Lung microvascular endothelial cell (primary cell): ENCODE measurements at places on chromosomes 7 and 10. TPM values are rescaled to one million over a fixed set of nuclear protein-coding genes. Genes with fewer than 3 reads are reported as not detected.

GRCh38 chr10:103441611-103442010 is 10.6 kb downstream of the CALHM2 start:
- DNase-seq, result no peak

Gene TFEC
- 0.20 and 1.3 TPM in 2 replicates for total RNA-seq

Gene FOXI2
- total RNA-seq, result not detected in 2 replicates

- no peak for DNase-seq
Observed at GRCh38 chr10:112383325-112383724, 9.4 kb downstream of the ACSL5 start.

DNA sequence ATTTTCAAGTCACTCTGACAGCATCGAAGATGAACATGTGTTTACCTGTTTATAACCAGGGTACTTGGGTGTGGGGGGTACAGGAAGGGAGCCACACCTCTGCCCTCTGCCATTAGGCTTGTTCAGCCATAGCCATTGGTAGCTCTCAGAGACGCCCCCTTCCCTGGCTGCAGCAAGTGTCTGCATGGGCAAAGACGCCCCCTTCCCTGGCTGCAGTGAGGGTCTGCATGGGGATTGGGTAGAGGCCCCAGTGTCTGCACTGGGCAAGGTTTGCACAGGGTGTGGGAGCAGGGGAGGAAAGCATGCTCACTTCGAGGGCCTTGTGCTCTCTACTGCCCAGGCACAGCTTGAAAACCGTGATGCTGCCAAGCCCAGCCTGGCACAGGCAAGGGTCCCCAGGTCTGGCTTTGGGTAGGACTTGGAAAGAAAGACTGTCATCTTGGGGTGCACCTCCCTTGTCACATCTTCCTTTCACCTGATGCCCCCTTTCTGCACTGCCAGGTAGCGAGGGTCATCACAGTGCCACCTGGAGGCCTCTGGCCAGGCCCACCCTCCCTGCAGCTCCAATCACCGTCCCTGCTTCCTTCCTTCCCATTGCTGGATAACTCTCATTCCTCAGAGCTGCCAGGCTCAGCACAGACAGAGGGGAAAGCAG is 3.7 kb downstream of the TMEM225B start:
- DNase-seq, result no peak

DNA sequence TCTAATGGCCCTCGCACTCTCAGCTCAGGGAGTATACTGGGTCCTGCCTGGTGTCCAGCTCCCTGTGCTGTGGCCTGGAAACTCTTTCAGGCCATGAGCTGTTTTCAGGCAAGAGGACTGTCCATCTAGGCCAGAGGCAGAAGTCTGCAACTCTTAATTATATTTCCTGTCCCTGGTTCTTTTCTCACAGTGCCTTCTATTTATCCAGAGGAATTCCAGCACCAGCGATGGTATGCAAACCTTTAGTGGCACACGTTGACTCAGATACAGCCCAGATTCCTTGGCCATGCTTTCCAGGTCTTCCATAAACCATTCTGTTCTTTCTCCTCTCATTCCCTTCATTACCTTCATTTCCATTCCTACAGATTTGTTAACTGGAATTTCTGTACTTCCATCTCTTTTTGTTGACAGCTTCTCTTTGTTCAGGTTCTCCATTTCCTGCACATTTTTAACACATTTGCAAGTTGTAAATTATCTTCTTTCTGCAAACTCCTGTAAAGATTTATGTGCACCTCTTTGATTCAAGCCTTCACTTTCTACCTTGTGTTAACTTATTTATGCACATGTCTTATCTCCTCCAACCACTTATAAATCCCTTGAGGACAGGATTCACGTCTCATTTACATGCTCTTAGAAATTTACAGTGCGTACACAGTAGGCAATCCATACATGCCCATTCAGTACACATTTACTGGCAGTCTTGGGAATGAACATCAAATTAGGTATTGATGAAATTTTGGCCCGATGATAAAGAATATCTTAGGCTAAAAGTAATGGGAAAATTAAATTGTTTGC is 172.1 kb downstream of the CELF2 start:
- DNase-seq, result no peak

GRCh38 chr7:74545921-74546320 is 92.2 kb downstream of the GTF2IRD1 start:
- no peak for DNase-seq

Gene C10orf53
- not detected in 2 replicates for total RNA-seq

DNA sequence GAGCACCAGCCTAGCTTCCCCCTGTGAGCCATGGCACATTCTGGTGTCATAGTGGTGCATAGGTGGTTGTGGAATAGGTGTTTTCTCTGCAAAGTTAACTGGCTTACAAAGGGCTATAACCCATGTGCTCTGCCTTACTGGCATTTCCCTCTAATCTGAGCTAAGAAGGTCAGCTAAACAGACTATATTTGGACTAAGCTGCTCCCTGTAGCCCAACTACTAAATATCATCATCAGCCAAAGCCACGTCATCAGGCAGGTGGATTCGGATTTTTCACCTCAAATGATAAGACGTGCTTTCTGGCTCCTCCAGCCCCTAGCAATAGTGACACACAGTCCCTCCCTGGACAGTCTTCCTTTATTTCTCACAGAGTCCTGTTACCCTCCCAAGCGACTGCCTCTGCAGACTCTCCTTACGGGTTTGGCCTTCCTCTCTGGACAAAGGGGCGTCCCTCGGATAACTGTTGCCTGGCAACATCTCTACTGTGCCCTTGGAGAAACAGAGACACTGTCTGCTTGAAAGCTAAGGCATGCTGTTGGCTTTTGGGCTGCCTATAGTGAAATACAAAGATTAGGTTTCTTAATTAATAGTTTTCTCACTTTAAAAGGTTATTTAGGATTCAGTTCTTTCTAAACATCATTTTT is 9.1 kb downstream of the SLC13A4 start:
- no peak for DNase-seq

Gene SLC25A13
- 23.2 and 31.2 TPM in 2 replicates for total RNA-seq
